ENCODE measurements at places on chromosomes 12 and 14.
A peak's percentile ranks its signal among the peaks of the same experiment; 100 is the strongest.

GRCh38 chr12:53551889-53552291 lies 44.6 kb upstream of the NPFF start:
- DNase-seq, result no peak

GRCh38 chr12:89225808-89226411 lies 126.4 kb downstream of the DUSP6 start:
- DNase-seq, result peak; percentile 20

GRCh38 chr12:10632226-10632625 lies 18.8 kb upstream of the MAGOHB start:
- no peak for DNase-seq

- DNase-seq, result no peak
These were observed 282.2 kb downstream of the GPHN start for GRCh38 chr14:66790101-66790500.

- DNase-seq, result no peak
These were observed at the start of gene PGF for GRCh38 chr14:74955229-74956026. Gene PGF, minus strand, starts transcription at chr14:74955597. Its CDS starts 355 bp downstream, at chr14:74955242.

GRCh38 chr12:91139286-91139685 lies 28.0 kb upstream of the LUM start:
- DNase-seq, result no peak

DNA sequence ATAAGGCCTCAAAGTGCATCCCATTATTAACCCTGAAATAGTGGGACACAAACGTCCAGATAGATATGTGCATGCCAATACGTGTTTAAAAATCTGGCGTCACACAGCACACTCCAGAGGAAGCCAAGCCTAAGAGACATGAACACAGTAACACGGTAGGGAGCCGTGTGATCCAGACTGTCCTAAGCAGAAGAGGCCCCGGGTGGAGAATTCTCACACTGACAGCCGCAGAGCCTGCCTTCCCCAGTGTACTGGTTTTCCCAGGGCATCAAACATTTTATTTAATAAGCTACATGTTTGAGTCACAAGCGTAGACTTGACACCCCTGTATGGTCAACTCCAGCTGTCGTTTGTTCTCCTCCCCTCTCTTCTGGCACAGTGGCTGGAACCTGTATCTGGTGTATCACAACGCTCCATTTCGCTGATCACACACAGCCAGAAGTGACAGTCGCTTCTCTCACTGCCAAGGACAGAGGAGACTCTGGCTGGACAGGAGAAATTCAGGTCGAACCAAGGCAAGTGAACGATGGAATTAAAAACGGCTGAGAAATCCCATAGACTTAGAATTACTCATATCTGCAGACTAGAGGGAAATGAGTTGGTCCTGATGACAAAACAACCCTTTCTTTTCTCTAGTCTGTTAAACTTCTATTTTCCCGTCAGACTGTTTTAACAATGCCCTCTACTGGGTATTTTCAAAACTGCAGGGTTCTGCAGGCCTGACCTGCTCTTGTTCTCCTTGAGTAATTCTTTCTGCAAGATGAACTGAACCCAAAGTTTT lies 359.9 kb downstream of the RGS6 start:
- DNase-seq, result no peak

DNA sequence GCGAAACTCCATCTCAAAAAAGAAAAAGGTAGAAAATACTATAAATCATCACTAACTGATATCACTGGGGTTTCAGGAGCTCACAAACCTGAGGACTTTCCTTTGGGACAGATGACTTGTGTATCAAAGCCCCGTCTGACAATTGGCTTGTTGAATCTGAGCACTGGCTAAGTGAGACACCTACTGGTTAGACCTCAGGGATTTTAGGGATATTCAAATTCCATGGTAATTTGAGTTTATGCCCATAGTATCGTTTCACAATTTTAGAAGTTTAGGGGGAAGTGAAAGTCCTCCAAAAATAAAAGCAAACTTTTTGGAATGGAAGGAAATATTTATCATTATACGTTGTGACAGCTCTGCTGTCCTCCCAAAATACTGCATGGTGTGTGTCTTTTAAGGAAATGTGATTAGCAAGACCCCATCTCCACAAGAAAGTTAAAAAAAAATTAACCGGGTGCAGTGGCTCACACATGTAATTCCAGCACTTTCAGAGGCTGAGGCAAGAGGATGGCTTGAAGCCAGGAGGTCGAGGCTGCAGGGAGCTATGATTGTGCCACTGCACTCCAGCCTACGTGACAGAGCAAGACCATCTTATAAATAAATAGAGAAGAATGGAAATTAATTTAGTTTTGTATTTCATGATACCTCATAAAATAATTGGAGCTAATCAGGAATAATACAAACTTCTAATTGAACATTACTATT lies 49.2 kb downstream of the FBXL14 start:
- DNase-seq, result no peak

DNA sequence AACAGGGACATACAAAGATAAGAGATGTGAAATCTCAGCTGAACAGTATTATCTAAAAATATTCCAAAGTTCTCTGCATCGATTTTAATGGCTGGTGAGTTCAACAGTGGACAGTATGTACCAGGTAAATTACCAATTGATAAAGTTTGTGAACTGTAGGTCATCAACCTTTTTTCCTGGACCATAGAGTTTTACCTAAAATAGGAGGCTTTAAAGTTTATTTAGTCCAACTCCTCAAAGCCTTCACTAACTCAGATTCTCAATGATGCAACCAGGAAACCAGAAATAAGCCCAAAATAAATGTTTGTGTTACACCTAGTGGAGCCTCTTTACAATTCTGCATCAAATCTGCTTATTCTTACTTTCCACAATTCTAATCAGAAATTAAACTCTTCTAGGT lies 205.8 kb downstream of the ANO6 start:
- DNase-seq, result no peak

- DNase-seq, result peak; percentile 80
These were observed at the start of gene SEC23A for GRCh38 chr14:39102969-39103957. Gene SEC23A, minus strand, starts transcription at chr14:39103235. Its CDS starts 7,117 bp downstream, at chr14:39096118.

GRCh38 chr14:94536836-94537235 lies 24.4 kb upstream of the SERPINA4 start:
- no peak for DNase-seq

GRCh38 chr12:95365912-95366311 lies 108.0 kb upstream of the METAP2 start:
- no peak for DNase-seq

- peak; percentile 7 for DNase-seq
These were observed 520 bp upstream of the MON2 start for GRCh38 chr12:62466018-62466593.

DNA sequence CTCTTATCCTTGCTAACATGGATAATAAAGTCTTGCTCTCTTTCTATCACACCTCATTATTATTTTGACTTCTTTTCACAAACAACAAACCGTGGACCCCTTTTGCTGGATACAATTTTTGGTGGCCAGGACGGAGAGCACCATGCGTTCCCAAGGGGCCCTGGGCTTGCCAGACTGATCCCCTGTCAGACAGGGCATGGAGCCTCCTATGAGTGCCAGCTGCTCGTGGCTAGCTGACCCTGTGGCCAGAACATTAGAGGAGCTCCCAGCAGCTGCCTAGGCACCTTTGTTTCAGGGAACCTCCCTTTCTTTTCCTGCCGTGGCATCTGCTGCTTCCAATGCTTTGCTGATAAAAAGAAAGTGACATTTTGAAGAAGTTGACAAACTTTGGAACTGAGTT lies 12.5 kb upstream of the CAND1 start:
- DNase-seq, result no peak

GRCh38 chr12:66129934-66130266 lies 650 bp downstream of the LLPH start:
- DNase-seq, result no peak

DNA sequence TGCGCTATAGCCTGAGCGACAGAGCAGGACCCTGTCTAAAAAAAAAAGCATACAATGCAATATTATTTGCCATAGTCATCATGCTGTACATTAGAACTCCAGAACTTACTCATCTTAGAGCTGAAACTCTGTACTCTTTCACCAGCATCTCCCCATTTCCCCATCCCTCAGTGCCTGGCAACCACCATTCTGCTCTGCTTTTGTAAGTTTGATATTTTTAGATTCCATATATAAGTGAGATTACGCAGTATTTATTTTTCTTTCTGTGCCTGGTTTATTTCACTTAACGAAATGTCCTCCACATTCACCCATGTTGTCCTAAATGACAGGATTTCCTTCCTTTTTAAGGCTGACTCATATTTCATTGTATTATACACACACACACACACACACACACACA lies 121.8 kb downstream of the BBS10 start:
- DNase-seq, result no peak

- no peak for DNase-seq
These were observed 6.8 kb upstream of the TMED10 start for GRCh38 chr14:75183225-75183624.

DNA sequence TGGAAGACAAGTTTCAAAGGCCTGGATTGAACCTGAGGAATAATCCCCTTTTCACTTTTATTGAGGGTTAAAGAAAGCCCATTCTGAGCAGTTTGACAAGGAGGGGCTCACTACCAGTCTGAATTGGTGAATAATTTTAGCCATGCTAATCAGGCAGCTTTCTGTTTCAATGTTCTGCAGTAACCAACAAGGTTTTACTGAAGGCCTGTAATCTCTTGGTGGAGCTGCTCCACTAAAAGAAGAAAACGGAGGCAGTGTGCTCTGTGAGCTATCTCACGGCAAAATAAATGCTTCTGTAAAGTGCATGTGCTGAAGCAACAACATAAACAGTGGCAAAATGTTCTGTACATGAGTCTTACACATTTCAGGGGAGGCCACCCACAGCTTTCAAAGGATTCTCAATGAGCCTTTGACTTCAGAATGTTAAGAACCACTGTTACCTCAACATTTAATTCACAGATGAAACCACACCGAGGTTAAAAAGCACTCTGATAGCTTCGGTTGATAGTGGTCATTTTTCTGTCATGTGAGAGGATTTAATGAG lies 111.2 kb downstream of the LRIG3 start:
- DNase-seq, result no peak

DNA sequence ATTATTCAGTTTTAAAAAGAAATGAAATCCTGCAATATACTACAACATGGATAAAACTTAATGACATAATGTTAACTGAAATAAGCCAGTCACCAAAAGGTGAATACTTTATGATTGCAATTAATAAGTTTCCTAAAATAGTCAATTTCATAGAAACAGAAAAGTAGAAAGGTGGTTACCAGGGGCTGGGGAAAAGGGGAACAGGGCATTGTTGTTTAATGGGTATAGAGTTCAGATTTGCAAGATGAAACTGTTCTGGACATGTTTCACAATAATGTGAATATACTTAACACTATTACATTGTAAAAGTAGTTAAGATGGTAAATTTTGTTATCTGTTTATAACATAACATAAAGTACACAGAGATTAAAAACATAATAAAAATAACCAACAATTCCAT lies 550.9 kb downstream of the CCER1 start:
- no peak for DNase-seq

- DNase-seq, result no peak
These were observed 1.1 kb downstream of the PAX9 start for GRCh38 chr14:36662543-36663403.

DNA sequence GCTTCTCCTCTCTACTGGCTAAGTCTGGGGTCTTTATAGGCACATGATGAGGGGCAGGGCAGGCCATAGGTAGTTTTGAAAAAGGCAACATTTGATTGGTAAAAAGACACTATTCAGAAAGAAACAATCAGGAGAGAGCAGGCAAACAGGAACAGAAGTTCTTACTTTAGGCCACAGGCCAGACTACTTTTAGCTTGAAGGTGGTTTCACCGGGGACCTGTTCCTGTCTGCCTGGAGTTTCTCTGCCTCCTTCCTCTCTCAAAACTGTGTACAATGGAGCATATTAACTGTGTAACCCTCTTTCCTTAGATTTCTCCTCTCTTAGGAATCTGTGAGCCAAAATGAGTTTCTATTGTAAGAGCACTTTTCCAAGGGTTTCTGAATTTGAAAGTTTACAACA lies 167.9 kb upstream of the AVPR1A start:
- no peak for DNase-seq

- DNase-seq, result no peak
These were observed 501.7 kb downstream of the DIO2 start for GRCh38 chr14:79709573-79709972.

- no peak for DNase-seq
These were observed 101.7 kb downstream of the TMTC1 start for GRCh38 chr12:29682088-29682487.

- DNase-seq, result no peak
These were observed 51.3 kb downstream of the MARK3 start for GRCh38 chr14:103436533-103436932.

DNA sequence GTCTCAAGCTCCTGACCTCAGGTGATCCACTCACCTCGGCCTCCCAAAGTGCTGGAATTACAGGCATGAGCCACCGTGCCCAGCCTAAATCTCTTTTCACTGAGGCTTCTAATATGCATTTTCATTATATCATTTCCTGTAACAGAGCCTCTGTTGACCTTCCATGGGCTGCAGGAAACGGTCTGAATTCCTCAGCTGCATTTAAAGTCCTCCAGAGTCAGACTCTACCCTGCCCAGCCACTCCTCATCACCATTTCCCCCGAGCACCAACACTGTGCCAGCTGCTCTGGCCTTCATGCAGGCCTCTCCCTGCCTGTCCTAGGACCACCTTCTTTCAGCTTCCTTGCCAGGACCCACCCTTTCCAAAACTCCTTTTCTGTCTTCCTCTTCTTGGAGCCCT lies 9.8 kb upstream of the NFKBIA start:
- DNase-seq, result no peak

- no peak for DNase-seq
These were observed 3.1 kb upstream of the ARHGEF25 start for GRCh38 chr12:57607958-57608663.

DNA sequence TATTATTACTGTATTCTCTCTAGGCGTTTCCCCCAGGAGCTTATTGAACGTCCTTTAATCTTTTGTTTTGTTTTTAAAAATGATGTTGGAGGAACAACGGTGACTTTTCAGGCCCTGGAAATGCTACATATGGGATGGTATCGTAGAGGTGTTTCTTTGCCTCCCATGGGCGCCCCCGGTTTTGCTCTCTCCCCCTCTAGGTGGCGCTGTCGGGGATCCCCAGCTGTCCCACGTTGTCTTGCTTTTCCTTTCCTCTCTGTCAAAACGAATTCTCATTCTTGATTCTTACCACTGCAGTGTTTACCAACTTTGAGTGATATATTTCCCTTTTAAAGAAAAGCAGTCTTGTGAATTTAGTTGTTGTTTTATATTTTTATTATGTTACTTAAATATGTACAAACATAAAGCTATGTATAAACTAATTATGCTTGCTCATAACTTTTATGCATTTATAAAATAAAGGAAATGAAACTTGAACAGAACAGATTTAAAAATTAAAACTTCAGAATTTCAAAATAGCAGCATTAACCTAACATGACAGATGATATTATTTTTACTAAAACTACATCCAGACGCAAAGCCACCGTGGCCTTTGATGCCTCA lies 171.9 kb downstream of the RGS6 start:
- DNase-seq, result peak; percentile 5

GRCh38 chr14:24813089-24813815 lies 179.3 kb upstream of the GZMB start:
- no peak for DNase-seq

- no peak for DNase-seq
These were observed 123.6 kb downstream of the SCARB1 start for GRCh38 chr12:124739953-124740561.

DNA sequence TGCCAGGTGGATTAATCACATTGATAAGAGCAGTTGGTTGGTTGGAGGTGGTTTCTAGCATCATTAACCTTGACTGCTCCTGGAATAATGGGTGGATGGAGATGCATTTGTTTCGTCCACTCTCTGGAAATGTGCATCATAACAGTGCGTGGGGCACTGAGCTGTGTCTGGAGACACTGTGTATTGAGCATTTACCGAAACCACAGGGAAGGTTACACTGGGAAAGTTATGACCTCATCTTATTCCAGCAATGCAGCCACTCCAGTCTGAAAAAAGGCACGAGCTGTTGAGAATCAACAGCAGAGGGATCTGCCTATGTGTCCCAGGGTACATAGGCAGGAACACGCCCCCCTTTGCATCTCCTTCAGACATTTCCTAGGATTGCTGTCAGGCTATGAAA lies 27.2 kb downstream of the RNFT2 start:
- DNase-seq, result no peak

Data from activated T-cell treated with anti-CD3 and anti-CD28 coated beads for 24 hours (primary cell).